ENCODE measurements at places on chromosomes 13 and 19.
A peak's percentile ranks its signal among the peaks of the same experiment; 100 is the strongest.

GRCh38 chr19:48964205-48965039 lies 687 bp upstream of the FTL start:
- no peak for DNase-seq

DNA sequence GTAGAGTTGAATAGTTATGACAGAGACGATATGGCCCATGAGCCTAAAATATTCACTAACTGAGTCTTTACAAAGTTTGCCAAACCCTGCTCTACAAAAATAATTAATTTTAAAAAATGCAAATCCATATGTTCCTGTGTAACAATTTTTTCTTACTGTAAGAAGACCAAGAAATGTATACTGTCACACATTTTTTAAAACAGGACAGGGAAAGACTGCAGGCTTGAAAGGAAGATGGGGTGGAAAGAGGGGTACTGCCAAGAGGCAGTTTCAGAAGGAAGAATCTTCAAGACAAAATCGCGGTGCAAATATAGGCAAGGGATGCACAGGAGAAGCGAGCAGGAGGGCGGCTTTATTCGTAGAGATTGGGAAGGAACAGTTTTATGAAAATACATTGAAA lies 115.7 kb upstream of the KLHL1 start:
- DNase-seq, result no peak

DNA sequence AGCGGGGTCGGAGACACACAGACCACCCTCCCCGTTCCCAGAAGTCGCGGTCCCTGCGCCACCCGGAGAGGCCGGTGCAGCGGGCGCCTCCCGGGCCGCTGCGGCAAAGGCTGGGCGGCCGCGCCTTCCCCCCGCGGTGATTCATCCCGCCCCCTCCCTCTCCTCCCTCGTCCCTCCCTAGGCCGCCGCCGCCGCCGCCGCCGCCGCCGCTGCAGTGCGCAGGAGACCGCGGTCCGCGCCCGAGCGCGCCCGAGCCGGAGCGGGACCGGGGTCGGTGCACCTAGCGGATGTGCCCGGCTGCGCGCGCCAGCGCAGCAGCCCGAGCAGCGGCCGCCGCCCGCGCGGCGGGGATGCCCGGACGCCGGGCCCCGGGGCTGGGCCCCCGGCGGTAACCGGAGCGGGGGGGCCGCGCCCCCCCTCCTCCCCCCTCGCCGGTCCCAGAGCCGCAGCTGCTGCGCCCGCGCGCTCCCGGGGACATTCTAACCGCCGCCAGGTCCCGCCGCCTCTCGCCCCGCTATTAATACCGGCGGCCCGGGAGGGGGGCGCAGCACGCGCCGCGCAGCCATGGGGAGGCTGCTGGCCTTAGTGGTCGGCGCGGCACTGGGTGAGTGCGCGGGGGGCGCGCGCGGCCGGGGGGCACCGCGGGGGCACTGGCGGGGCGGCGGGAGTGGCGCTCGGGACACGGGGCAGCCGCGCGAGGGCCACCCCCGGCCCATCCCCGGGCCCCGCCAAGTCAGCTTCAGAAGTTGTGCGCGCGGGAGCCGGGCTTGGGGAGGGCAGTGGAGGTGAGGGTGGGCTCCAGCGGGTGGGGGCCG lies at the start of gene SCN1B:
Gene SCN1B (plus strand): TSS at position 214 of the 815 bp plus-strand sequence. CDS start 351 bp downstream, at position 565.
- peak; percentile 41 for DNase-seq

GRCh38 chr19:42051166-42052115 lies 18.6 kb downstream of the GRIK5 start:
- no peak for DNase-seq

DNA sequence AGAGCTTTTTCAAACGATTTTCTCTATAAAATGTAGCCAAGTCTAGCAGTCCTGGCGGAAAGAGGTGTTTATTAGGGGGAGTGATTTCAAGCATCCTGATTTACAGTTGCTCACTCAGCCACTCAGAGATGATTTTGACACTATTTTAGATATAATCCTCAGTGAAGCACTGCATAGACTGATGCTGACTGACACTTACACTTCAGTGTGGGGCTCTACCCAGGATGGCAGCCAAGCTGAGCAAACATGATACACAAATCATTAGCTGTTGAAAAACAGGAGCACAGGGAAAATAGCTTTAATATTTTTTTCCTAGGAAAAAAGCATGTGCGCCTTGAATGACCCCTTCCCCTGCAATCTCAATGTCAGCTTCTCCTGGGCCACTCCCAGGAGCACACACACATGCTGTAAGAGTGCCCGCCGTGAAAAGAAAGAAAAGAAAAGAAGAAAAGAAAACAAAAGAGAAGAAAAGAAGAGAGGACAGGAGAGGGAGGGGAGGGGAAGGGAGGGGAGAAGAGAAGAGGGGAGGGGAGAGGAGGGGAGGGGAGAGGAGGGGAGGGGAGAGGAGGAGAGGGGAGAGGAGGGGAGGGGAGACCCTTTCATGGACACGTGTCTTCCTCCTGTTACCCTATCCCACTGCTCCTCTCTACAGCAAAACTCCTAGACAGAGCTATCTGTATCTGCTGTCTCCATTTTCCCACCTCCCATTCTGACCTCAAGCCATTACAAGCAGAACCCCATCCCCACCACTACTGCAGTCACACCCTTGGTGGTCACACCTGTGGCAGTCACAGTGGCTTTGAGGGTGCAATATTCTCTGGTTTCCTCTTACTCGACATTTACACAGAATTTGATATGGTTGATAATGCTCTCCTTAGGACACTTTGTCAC lies 36.4 kb downstream of the RCBTB2 start:
- no peak for DNase-seq

- peak; percentile 41 for DNase-seq
Measured at GRCh38 chr19:4524808-4525562, 6.7 kb upstream of the PLIN4 start.

- no peak for DNase-seq
Measured at GRCh38 chr13:45063261-45063860, 56.9 kb upstream of the GTF2F2 start.

- DNase-seq, result no peak
Measured at GRCh38 chr13:100493418-100493817, 95.2 kb downstream of the GGACT start.

DNA sequence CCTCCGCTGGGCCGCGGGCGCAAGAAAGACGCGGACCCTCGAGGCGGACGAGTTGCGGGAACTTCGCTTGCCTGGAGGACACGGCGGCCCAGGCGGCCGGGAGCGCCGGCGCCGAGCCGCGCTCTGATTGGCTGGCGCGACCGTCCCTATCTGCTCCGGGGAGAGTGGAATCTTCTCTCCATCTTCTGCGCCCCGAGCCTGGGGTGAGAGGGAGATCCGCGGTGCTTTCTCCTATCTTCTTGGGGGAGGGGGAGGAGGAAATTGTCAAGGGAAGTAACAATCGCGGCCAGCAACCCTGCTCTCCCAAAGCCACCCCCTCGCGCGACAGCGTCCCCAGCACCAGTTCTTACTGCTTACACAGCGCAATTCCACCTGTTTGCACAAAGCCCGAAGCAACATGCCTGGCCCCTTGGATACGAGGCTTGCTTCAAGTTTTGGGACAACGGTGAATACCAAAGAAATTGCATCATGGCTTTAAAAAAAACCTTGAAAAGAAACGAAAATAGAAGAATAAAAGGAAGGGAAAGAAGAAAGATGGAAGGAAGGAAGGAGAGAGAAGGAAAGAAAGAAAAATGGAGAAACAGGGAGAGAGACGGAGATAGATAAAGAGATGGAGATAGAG lies 4.8 kb downstream of the SOX21 start:
- no peak for DNase-seq

- no peak for DNase-seq
Measured at GRCh38 chr13:42696191-42696590, 85.2 kb upstream of the FAM216B start.

GRCh38 chr19:50705422-50706019 lies 14.1 kb downstream of the SHANK1 start:
- no peak for DNase-seq

- DNase-seq, result no peak
Measured at GRCh38 chr13:108212886-108213285, 2.5 kb downstream of the LIG4 start.

DNA sequence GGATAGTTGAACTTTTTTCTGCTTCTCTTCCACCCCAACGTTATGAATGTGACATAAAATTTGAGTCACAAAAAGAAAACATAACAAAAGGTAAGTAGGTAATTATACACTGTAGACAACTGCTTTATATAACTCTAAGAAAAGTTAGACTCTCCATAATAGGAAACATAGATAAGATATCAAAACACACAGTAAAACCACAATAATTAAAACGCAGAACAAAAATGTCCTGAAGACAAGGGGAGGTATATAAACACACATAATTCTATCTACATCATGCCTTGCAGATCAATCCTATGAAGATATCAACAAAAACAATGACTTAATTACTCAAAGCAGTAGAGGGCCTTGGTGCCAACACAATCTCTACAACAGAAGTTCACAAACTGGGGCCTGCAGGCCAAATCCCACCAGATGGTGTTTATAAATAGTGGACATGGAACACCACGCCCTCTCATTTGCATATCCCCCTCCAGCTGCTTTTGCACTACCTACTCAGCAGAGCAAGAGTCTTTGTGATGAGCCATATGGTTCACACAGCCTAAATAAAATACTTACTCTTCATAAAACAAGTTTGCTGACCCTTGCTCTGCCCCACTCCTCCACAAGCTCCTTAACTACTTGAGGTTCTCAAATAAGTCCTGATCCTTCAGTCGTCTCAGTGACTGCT lies 254.7 kb downstream of the KLF12 start:
- DNase-seq, result no peak

DNA sequence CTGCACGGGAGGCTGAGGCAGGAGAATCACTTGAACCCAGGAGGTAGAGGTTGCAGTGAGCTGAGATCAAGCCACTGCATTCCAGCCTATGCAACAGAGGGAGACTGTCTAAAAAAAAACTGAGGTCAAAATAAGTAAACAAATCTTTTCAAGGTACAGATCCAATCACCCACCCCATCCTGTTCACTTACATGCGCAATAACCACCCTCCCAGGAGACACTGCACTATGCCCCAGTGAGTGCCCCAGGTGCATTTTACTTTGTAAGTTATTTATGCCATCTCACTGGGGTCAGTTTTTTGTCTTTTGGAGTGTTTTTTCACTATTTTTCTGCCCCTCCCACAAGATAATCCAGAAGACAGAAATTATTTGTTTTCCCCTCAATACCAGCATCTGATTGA lies 6.9 kb upstream of the ZNF253 start:
- DNase-seq, result no peak

DNA sequence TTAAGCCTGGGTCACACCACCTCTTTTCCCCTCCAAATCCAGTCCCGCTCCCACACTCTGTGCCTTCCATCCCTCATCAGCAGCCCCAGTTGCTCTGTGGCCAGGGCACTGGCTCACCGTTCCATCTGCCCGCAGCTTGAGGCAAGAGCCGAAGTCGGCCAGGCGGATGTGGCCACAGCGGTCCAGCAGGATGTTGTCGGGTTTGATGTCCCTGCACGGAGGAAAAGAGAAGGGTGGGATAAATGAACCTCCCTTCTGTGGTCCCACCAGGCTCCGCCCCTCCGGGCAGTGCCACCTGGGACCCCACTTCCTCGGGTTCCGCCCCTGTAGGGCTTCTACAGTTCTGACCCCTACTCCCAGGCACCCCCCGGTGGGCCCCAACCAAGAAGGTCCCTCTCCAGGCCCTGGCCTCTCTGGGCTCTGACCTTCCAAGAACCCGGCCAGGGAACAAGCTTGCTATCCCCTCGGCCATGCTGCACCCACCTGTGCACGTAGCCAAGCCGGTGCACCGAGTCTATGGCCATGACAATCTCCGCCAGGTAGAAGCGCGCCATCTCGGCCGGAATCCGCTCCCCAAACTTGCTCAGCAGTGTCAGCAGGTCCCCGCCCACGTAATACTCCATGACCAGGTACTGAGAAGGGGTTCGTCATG lies 4.2 kb downstream of the DMPK start:
- DNase-seq, result no peak

GRCh38 chr19:2016041-2016807 lies 710 bp upstream of the BTBD2 start:
- peak; percentile 39 for DNase-seq

- no peak for DNase-seq
Measured at GRCh38 chr19:19059837-19060611, 3.8 kb upstream of the SLC25A42 start.

GRCh38 chr13:110116072-110116487 lies 190.9 kb downstream of the COL4A1 start:
- no peak for DNase-seq

GRCh38 chr13:79483086-79483706 lies 2.2 kb downstream of the NDFIP2 start:
- no peak for DNase-seq

DNA sequence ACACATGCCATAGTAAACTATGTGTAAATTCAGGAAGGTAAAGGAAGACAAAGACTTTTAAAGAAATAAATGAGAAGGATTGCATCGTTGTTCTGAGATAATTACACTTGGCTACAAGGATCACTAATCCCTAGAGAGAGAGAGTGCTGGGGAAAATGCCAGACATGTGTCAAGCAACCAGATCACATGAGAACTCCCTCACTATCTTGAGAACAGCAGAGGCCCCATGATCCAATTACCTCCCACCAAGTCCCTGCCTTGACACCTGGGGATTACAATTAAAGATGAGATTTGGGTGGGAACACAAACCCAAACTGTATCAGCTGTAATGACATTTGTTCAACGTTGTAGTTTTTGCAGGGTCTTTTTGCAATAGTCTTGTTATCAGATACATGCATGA lies 1600.9 kb upstream of the MIR17HG start:
- DNase-seq, result no peak

DNA sequence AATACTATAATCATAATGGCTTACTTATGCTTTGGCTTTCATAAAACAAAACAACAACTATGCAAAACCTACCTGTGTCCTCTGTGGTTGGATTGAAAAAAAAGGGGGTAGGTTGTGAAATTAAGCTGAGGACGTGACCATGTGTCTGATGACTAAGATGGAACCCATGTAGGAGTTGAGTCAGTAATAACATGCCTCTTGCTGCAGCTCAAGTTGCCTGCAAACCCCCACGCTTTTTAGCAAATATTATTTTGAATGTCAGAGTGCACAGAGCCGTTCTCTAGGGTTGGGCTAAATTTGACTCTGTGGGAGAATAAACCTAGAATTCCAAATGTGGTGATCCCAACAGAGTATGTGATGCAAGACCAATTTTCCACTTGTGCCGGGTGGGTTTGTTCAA lies 209.3 kb downstream of the KCNRG start:
- no peak for DNase-seq

DNA sequence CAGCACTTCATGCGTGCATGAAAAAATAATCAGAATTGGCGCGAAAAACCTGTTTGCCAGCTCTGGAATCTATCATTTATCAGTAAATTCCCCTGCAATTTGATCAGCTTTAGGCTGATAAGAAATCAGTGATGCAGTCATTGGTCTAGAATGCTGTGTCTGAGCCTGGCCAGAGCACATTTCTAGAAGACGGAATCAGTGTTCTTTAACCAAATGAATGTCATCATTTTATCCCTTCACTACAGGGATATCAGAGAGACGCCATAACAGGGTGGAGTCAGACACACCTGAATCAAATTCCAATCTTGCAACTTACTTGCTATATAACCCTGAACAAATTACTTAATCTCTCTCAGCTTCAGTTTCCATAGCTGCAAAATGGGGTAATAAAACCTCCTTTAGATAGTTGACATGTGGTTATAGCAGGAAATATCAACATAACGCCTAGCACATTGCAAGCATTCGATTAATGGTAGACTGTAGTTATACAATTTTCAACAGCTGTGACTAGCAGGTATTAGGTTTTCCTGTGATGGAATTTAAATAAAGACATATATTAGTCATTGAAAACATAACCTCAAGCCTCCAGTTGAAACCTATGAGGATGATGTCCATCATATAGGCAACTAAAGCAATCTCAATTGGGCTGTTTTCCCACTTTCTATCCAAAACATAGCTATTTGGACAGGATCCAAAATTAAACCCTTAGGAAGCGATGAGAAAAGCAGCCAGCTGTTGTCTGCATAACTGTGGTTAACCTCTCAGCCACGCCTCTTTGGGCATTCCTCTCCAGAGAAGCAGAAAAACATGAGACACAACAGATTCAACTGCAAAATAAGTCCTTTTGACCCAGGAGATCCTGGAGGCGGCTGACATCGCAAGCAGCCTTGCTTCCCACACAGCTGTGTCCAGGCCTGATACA lies 51.6 kb upstream of the UBL3 start:
- DNase-seq, result no peak
